ENCODE measurements at places on chromosomes 3 and 15.

DNA sequence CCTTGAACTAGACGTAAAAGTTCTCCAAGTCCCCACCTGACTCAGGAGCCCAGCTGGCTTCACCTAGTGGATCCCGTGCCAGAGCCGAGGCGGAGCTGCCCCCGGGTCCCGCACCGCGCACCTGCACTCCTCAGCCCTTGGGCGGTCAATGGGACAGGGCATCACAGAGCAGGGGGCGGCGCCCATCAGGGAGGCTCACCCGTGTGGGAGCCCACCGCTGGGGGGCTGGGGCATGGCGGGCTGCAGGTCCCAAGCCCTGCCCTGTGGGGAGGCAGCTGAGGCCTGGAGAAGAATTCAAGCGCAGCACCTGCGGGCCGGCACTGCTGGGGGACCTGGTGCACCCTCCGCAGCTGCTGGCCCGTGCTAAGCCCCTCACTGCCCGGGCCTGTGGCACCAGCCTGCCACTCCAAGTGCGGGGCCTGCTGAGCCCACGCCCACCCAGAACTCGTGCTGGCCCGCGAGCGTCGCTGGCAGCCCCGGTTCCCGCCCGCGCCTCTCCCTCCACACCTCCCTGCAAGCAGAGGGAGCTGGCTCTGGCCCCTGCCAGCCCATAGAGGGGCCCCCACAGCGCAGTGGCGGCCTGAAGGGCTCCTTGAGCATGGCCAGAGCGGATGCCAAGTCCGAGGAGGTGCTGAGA is 16.2 kb downstream of the SQOR start:
- no peak for DNase-seq

DNA sequence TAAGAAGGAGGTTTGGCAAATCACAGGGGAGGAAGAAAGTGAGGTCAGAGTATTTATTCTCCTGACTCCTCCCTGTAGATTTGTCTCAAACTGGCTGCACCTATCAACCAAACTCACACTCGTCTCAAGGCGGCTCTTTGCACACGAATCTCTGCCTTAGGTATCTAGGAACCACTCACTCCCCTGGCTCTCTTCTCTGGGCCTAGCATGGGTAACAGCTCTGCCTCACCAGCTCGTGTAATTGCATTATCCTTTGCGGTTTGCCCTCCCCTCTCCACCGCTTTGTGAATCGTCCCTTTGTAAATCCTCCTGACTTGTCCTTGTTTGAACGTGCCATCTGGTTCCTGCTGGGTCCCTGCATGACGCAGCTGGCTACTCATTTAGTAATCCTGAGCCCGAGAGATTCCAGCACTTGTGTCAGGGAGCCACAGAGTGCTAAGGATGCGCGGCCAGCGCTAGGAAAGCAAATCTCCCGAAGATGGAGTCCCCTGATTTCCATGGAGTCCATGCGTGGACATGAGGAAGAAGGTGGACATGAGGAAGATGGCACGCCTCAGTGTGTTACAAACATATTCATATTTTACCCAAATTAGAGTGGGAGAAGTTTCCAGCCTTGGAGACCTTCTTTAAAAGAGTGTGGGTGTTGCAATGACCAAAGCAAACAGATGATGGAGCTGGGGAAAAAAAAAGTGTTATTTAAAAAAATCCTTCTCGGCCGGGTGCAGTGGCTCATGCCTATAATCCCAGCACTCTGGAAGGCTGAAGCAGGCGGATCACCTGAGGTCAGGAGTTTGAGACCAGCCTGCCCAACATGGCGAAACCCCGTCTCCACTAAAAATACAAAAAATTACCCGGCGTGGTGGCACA is 26.7 kb downstream of the NRROS start:
- DNase-seq, result no peak

GRCh38 chr15:61036136-61036535 is 193.0 kb downstream of the RORA start:
- DNase-seq, result no peak

DNA sequence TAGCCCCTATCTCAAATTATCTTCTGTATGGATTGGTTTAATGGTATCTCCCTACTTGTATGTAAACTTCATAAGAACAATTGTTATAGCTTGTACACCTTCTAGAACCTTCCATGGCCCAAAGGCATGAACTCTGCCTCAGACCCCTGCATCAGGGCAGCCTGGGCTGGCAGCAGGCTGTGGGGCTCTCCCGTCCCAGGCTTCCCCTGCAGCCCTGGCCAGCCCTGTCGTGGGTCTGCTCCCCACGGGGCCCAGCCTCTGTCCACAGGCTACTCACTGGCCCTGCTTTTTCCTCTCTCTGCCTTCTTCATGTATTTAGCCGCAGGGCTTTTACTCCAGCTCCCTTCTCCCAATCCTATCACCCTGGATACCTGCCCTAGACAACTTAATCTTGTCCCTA is 4.4 kb downstream of the SCN5A start:
- peak; percentile 38 for DNase-seq

GRCh38 chr3:87397211-87397610 is 120.8 kb upstream of the POU1F1 start:
- no peak for DNase-seq

DNA sequence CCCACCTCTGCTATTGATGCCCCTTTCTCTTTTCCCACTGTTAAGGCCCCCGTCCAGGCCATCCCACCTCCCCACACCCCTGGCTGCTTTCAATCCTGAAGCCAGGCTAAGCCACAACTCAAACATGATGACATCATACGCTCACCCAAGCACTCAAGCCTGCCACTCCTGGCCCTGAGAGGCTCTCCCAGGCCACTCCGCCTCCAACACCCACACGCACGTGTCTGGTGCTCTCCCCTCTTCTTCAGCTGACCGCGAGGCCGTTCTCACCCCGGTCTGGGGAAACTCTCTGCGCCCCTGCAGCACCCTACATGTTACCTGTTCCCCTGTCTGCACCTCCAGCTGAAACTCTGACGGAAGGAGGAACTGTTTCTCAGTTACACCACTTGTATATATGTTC is 6.2 kb downstream of the ZXDC start:
- peak; percentile 33 for DNase-seq

GRCh38 chr3:39273119-39273518 is 6.7 kb downstream of the CX3CR1 start:
- no peak for DNase-seq

DNA sequence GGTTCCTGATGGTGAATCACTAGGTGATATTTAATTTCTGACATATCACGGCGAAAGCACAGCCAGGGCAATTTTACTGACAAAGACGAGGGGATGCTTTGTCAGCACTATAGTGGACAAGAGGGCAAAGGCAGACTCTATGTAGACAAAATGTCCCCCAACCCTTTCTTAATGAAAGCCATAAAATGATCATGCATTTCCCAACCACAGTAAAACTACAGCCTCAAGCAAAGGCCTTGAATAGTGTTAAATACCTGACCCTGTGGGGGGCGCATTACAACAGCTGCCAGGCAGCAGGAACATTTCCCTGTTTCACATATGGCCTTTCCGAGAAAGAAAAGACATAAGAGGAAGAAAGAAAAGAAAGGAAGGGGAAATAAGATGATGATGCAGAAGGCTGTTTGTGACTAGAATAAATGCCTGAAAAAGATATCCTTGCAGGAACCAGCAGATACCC is 49.5 kb downstream of the GLDN start:
- no peak for DNase-seq

GRCh38 chr15:77014132-77015081 is 19.5 kb downstream of the PSTPIP1 start:
- DNase-seq, result no peak

DNA sequence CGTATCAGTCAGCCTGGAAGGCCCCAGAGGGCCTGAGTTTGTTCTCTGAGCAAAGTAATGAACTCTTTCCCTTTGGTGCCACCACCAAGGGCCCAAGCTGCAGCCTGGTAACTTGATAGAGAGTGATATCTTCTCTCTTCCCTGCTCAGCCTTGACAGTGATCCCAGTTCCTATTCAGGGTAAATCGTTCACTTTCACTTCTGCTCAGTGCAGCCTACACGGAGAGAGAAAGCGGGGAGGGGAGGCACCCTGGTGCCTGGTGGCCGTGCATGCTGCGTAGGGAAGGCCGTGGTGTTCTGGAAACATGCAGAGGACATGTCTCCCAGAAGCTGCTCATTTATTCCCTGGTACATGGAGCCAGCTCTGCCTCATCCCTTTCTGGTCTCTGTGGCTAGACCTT is 54.9 kb downstream of the KIF9 start:
- DNase-seq, result no peak

DNA sequence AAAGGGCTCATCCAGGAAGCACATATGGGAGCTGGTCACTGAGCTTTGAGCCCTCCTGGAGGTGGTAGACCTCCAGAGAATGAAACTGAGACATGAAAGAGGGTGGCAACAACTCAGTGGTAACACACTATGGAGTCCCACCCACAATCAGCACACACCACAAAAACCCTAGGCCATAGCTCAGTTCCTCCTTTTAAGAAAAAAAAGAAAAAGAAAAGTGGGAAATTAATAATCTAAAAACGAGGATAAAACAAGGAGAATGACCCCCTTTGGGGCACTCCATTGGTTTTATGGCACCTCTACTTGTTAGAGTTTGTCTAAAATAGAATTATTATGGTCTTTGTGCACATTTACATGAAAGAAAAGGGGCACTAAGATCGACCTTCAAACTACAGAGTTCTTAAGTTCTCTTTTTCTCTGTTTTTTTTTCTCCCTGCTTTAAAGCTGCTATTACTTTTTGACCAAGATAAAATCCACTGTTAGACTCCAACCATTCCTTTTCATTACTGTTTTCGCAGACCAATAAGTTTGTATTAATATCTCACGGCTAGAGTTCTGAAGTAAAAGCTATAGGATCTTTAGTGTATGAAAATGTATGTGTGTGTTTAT is 40.2 kb upstream of the ZBTB20 start:
- no peak for DNase-seq

- DNase-seq, result no peak
These were observed 38.0 kb upstream of the GBE1 start for GRCh38 chr3:81799403-81799802.

DNA sequence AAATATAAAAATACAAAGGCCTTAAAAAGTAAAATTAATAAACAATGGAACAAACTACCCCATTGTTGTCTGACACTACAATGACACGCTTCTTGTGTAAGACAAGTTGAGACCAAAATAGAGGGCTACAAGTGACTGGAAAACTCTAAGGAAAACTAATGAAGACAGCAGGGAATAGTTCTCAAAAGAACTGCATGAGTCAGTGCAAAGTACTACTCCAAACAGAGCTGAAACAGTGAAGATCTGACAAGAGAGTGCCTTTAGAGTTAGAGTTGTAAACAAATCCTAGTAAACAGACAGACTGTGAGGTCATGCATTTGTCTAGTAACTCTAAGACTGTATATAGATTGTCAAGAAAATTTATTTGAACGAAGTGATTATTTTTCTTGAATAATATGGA is 233.9 kb downstream of the BBX start:
- DNase-seq, result no peak
